ENCODE measurements at places on chromosomes 1 and 21. TPM values are rescaled to one million over a fixed set of nuclear protein-coding genes. Genes with fewer than 3 reads are reported as not detected.

DNA sequence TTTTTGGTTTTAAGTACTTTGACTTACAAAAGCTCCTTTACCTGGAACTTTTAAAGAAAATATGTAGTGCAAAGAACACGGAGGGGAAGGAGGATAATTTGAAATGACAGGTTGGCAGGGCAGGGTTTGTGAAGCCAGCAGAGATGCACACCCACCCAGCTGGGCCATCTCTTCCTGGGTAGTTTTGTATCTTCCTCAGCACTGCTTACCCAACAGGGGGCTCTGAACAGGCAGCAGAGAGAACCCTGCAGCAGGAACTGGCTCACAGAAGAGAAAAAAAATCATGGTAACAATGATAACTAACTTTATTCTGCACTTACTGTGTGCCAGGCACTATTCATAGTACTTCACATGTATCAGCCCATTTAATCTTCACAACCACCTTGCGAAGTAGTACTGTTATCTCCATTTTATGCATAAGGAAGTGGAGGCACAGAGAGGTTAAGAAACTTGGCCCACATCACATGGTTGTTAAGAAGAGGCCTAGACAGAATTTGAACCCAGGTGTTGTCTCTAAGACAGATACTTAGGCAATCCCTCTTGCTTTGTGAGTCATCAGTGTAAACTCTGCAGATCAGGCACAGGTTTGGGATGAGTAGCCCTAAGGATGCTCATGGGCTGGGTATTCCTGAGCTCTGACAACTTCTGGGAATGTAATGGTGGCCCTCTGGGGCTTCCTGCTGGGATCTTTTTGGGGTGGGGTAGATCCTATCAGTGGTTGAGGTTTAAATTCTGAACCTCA, 60.8 kb downstream of the ELK4 start:
- no peak for DNase-seq
- no peaks in the 10 kb centered on the region for H3K27me3 ChIP-seq
- H3K36me3 ChIP-seq: no peaks in the 10 kb centered on the region
- no peak overlapping the region for H3K4me3 ChIP-seq
- no peaks in the 10 kb centered on the region for H3K4me1 ChIP-seq

GRCh38 chr1:206579747-206580437, 32.4 kb downstream of the EIF2D start:
- H3K4me1 ChIP-seq: peaks cover 18% of the 10 kb centered on the region
- peak; percentile 40 for DNase-seq
- H3K36me3 ChIP-seq: peaks cover 4% of the 10 kb centered on the region
- no peaks in the 10 kb centered on the region for H3K27me3 ChIP-seq
- H3K4me3 ChIP-seq: no peak overlapping the region

- H3K4me3 ChIP-seq: no peak overlapping the region
- no peaks in the 10 kb centered on the region for H3K27me3 ChIP-seq
- H3K27ac ChIP-seq: no peak overlapping the region
- no peaks in the 10 kb centered on the region for H3K4me1 ChIP-seq
- peaks cover 19% of the 10 kb centered on the region for H3K36me3 ChIP-seq
- no peak for DNase-seq
Measured at GRCh38 chr1:211318576-211319280, 7.9 kb upstream of the TRAF5 start.

GRCh38 chr1:185720633-185721272, 13.4 kb upstream of the HMCN1 start:
- H3K36me3 ChIP-seq: no peaks in the 10 kb centered on the region
- DNase-seq: no peak
- H3K27me3 ChIP-seq: no peaks in the 10 kb centered on the region
- H3K27ac ChIP-seq: no peak overlapping the region
- H3K4me3 ChIP-seq: no peak overlapping the region

TSPEAR gene
- total RNA-seq: 1.1 TPM

Data from thyroid gland (tissue), 4 donors.